ENCODE measurements at places on chromosomes 5 and 9. TPM values are rescaled to one million over a fixed set of nuclear protein-coding genes. Genes with fewer than 3 reads are reported as not detected.
A peak's percentile ranks its signal among the peaks of the same experiment; 100 is the strongest.

GCNT4 gene
- 3.3 TPM for total RNA-seq

SLC6A7 gene
- total RNA-seq = not detected

GRCh38 chr5:43661102-43661501 is 58.1 kb downstream of the NNT start:
- no peak for DNase-seq

GRCh38 chr9:79384501-79384900 is 187.3 kb upstream of the TLE4 start:
- no peak for DNase-seq

GRCh38 chr9:22158927-22159346 is 149.8 kb upstream of the CDKN2B start:
- no peak for DNase-seq

GRCh38 chr9:5389109-5389732 is 48.5 kb downstream of the PLGRKT start:
- peak; percentile 25 for DNase-seq

GRCh38 chr5:157651623-157652376 is 438 bp downstream of the SOX30 start:
- peak; percentile 76 for DNase-seq

DNA sequence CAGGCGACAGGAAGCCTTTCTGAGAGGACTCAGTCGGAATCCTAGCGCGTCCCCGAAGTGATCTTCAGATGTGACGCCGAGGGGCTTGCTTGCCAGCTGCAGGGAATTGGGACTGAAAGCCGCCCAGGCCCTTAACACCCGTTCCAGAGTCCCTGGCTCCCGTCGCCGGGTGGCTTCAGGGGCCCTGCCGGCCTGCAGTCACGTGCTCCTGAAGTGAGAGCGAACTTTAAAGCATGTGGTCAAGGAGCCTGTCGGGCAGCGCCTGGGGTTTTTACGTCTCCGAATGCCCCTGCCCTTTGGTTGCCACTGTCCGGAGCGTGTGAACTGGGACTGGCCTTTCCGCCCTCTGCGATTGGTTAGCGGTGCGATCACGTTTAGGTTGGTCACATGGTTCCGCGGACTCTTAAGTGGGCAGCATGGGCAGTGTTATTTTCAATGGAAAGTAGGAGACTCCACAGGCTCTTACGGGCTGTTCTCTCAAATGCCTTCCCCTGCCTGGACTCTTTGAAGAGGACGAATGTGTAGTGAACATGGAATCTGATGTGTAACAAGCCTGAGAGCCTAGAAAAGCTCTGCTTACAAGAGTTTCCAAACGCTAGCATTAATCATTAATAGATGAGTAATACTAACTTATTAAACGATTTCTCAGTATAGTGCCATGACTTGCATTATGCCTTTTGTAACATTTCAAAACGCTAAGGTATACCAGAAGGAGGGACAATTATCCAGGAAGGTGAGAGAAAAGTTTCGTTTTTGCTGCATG is 1.9 kb downstream of the VLDLR start:
- no peak for DNase-seq

- no peak for DNase-seq
Measured at GRCh38 chr9:107467416-107467815, 22.2 kb downstream of the KLF4 start.

DNA sequence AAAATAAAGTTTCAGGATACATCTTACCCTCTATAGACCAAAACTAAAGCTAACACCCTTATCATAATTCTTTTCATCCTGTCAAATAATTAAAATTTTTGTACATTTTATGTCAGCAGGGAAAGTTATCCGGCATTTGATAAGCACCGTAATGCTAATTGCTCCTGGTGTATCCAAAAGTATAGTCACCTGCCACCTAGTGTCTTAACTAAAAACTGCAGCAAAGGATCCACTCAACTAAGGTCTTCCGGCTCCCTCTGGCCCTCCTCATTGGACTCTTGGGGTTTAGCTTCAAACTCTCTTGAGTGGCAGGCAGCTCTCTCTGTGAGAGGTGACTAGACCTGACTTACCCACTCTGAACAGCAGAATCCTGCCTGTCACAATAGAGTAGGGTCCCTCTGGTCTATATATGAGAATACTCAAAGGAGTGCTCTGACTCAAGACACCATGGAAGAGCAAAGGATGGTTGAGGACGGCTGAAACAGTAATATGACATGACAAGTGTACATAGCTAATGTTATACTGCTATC is 60.4 kb upstream of the CAST start:
- no peak for DNase-seq

DNA sequence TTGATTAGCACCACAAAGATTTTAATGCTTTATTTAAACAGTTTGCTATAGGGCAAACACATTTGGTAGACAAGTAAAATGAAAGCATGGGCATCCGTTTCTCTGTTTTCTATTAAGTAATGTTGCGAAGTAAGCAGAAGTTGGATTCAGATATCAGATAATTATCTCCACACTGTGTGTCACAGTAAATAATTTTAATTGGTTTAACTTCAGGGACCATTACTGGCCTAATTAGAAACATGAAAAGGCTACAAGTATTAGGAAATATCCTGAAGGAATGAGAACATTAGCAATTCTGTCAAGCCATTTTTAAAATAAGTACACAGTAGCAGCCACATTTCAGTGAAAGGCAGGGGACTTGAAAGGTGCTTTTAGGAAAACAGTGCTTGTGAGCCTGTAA is 975.4 kb downstream of the NR2F1-AS1 start:
- DNase-seq = no peak

DNA sequence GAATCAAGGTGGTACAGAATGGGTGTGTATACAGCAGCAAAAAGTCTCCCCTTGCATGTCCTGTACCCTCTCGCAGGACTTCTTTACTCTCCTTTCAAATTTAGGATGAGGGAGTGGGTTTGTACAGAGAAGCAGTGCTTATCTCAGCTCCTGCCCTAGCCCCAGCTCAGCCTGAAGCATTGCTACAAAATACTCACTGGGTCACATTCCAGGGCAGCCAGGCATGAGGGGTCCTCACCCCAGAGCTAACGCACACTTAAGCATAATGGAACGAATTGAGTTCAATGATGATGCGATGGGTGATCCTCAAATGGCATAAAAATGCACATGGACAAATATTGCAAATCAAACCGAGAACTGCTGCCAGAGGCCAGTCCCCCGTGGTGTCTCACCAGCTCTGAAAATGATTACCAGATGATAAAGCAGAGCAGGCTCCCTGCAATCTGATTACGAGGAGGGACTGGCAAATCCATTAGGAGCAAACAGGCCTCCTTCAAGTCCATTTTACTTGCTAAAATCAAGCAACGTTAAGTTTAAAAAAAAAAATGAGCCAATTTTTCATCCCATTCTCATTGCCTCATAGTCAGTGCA is 231.6 kb upstream of the TAS2R1 start:
- DNase-seq = no peak

GRCh38 chr9:389159-389558 is 174.5 kb downstream of the DOCK8 start:
- DNase-seq = no peak

- no peak for DNase-seq
Measured at GRCh38 chr9:113364951-113365350, 11.8 kb downstream of the HDHD3 start.

- no peak for DNase-seq
Measured at GRCh38 chr9:130630071-130630450, 34.3 kb upstream of the PRDM12 start.

- DNase-seq = no peak
Measured at GRCh38 chr5:9820691-9821449, 190.7 kb upstream of the TAS2R1 start.

- no peak for DNase-seq
Measured at GRCh38 chr5:109239456-109239855, 170.3 kb downstream of the PJA2 start.
